Kidney (tissue), 22 donors: ENCODE measurements at places on chromosomes 6 and 20. TPM values are rescaled to one million over a fixed set of nuclear protein-coding genes. Genes with fewer than 3 reads are reported as not detected.

GRCh38 chr6:2731281-2731909 lies 19.3 kb downstream of the MYLK4 start:
- no peak for DNase-seq

The ISM1 gene
- 2.6 TPM for total RNA-seq

- DNase-seq, result no peak
Measured at GRCh38 chr6:7189101-7189758, 81.5 kb downstream of the RREB1 start.

DNA sequence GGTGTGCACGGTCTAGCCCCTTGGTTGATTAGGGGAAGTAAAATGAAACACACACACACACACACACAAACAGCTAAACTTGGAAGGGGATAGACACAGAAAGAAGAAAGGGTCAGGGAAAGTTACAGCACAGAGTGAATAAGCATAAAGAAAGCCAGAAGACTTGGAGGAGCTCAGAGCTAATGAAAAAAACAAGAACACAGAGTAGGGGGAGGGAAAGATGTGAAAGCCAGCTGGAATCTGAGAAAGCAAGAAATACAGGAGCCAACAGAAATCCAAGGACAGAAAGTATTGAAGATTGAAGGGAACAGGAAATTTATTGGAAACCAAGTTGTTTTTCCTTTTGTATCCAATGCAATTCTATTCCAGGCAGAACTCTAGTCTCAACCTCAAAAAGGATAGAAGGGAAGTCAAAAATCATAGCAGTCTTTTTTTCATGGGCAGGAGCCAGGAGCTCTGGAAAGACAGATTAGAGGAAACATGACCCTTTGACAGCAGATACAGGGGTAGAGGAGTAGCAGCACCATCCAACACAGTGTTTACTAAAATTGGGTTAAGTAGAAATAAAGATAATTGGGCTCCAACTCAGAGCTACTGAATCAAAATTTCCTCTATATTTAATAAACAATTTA lies 10.1 kb downstream of the HMGCLL1 start:
- DNase-seq, result no peak

DNA sequence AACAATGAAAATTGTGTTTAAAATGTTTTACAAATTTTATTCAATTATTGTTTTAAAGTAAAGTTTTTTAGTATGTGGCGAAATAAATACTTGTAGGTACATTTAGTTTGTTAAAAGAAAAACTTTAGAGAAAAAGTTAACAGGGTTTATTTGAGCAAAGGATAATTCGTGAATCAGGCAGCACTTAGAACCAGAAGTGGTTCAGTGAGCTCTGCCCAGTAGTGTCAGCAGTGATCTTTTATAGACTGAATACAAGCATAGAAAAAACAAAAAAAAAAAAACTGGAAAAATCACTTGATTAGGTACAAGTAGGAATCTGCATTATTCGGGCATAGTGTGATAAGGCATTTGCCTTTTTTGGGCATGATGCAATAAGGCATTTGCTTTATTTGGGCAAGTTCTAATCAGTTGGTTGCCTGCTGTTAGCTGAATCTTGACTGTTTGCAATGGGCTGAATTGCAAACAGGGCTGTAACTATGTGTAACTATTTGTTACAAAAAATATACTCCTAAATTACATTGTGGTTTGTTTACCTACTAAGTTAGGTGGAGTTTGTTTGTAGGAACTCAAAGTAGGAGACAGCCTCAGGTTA lies 122.9 kb upstream of the MMS22L start:
- DNase-seq, result no peak

GRCh38 chr6:128725271-128726233 lies 157.4 kb upstream of the LAMA2 start:
- peak; percentile 18 for DNase-seq

The SEL1L2 gene
- total RNA-seq, result not detected

The KCNQ5 gene
- 0.50 TPM for total RNA-seq

- DNase-seq, result no peak
Measured at GRCh38 chr20:37878835-37879599, 23.9 kb upstream of the VSTM2L start.

GRCh38 chr6:105485456-105485855 lies 82.6 kb upstream of the PREP start:
- no peak for DNase-seq

GRCh38 chr20:36030149-36030548 lies 61.8 kb downstream of the CNBD2 start:
- peak; percentile 35 for DNase-seq
